Uterus (tissue), 4 donors: ENCODE measurements at places on chromosomes 7 and 10. TPM values are rescaled to one million over a fixed set of nuclear protein-coding genes. Genes with fewer than 3 reads are reported as not detected.
A peak's percentile ranks its signal among the peaks of the same experiment; 100 is the strongest.

DNA sequence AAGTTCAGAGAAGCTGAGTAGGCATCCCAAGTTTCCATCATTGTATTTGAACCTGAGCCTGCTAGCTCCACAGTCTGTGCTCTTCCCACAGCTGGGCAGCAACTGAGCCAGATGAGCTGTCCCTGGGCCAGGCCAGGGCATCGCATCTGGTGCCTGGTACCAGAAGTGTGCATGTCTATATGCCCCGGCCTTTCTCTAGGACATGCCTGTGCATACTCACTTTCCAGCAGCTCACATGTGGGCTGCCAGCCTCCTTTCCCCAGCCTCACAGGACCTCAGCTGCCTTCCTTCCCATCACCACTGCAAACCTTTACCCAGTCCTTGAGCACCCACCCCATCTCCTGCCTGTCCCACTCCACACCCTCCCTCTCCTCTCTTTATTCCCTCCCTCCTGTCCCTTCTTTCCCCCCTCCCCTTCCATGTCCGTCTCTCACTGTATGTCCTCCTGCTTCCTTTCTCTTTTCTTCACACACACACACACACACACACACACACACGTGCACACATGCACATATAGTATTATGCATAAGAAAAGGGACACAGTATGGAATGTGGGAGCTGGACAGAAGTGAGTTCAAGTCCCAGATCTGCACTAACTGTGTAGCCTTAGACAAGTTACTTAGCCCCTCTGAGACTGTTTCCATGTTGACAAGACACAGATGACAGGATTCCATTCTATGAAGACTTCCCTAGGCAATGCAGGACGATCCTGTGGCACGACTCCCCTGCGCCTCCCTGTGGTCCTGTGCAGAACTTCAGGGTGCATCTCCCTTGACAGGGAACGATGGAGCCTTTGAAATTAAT, 10.9 kb downstream of the CDHR1 start:
- DNase-seq, result no peak

SLC13A4 gene
- total RNA-seq, result not detected

- no peak for DNase-seq
These were observed 34.3 kb downstream of the NAPEPLD start for GRCh38 chr7:103114576-103115008.

DNA sequence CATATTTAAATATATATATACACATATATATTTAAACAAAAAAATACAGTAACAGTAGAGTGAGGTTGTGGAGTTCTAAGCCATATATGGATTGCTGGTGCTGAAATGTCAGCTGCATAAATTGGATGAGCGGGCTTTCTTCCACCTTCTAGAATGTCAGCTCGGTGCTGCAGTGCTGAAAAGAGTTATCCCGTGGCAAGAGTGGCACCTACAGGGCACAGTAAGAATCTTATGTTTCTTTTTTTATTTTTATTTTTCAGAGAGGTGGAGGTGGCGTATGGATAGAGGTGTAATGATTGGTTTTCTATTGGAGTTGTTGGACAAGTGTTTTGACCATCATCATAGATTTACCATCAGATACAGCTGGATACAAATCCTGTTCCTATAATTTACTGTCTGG, 86.2 kb upstream of the DYNC1I1 start:
- DNase-seq, result peak; percentile 52
